ENCODE measurements at places on chromosomes 1 and 21.

DNA sequence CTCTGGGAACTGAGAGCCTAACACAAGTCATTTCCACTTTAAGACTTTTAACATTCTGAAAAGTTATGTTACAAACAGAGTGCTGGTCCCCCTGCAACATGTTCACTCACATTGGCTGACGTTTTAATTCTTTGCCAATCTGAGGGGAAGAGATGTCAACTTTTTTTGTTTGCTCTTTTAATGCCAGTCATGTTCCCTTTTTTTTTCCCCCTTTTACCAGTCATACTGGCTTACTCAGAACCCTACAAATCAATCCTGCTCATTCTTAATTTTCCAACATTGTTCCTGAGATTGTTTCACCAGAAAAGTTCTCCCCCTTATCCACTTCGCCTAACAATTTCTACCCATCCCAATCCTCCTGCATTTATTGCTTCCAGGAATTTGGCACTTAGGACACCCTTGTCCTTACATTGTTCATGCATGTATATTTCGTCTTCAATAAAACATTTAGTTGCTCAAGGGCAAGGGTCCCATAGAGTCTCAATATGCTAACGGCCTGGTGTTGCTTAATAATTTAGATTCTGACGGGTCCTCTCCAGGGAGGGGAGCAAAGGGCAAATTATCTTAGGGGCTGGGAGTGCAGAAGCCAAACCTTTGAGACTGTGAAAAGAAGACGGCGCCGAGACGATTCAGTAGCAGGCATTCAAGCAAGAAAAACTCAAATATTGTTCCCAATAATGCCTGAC is 624 bp upstream of the CR1L start:
- no peak for DNase-seq

DNA sequence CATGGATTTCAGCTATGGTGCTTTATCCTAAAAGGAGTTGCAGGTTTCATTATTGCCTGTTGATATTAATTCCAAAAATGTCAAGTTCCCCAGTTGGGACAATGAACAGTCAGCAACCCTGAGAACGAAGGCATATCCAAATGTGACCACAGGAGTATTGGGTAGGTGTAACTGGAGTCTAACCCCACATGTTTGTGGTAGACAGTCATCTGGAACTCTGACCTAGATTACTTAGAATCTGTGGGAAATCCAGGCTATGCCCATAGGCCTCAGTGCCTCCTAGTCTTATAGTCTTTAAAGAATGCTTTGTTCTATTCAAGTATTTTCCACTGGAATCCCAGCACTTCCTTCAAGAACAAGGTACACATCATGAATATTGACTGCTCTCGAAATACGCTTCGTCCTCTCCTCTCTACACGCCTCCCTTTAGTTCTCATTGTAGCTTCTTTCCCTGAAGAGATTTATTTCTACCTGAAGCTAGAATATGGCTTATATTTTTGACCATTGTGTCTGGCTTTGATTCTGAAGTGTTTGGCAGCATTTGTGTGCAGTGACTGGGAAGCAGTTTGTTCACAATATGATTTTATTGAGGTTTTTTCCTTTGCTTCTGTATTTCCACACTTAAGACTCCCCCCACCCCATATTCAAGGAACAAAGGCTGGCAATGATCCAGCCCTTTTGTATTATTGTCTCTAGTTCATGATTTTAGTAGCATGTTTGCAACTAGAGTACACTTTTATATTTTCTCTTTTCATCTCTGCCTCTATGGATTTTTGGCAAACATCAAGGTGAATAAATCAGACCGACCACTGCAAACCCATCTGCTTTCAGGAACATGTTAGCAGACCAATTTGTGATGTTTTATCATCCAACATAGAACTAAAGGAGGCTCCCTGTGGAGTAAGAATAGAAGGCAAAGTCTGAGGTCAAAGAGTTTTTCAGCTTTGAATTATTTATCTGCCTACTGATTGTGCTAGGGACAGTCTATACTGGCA is 178.6 kb downstream of the GPR52 start:
- no peak for DNase-seq

GRCh38 chr1:76824106-76824505 is 43.2 kb upstream of the ST6GALNAC5 start:
- DNase-seq, result no peak

DNA sequence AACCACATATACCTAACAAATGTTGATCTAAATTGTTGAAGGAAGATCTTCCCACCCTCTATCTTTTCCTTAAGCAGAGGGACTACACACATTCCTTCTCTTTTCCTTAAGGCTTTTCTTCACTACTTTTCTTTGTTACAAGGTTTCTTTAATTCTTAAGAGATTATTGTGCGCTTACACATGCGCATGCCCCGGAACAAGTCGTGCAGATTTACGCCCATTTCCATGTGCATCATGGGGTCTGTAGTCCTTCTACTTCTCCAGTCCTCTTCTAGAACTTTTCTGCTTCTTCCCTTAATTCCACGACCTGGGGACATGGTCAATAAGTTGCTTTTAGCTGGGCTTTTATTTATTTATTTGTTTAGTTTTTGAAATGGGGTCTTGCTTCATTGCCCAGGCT is 1.7 kb upstream of the CHRNB2 start:
- DNase-seq, result no peak

- no peak for DNase-seq
Observed at GRCh38 chr21:14245711-14246110, 29.8 kb downstream of the RBM11 start.

- DNase-seq, result no peak
Observed at GRCh38 chr1:182626527-182626926, 22.3 kb upstream of the RGS16 start.

- DNase-seq, result no peak
Observed at GRCh38 chr1:81259625-81260411, 540.9 kb upstream of the ADGRL2 start.

GRCh38 chr1:243234978-243235647 is 20.0 kb downstream of the CEP170 start:
- no peak for DNase-seq

GRCh38 chr1:234884701-234885100 is 243.9 kb downstream of the TOMM20 start:
- DNase-seq, result no peak

GRCh38 chr1:86502721-86503405 is 34.1 kb downstream of the CLCA1 start:
- peak; percentile 61 for DNase-seq

DNA sequence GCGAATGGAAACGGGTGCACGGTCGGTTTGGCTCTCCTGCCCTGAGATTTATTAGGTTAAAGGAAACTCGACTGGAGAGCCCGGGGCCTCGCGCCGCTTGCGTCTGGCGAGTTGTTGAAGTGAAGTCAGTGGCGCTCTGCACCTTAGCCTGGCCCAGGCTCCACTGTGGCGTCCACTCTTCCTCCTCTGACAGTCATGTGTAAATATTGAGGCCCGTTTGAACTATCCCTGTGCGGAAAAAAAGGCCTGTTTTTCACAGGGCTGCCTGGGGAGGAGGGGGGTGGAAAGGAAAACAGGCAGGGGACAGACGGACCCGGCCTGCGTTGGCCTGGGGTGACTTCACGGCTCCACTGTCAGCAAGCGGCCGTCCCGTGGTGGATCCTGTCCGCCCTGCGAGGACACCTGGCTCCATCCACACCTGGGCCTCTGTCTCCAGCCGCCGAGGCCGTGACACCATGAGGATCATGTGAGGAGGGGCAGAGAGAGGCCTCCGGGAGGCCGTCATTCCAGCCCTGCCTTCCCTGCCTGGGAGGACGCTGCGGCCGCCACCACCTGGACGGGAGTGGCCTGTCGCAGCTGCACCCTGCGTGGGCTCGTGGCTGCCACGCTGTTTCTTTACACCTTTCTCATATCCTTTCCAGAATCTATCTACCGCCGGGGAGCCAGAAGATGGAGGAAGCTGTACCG is 59.8 kb downstream of the FAAP20 start:
- DNase-seq, result no peak

Measured in MM.1S (cell line).